Stimulated activated naive CD4-positive, alpha-beta T cell treated with Interleukin-2 at 50 U/mL for 16 hours (primary cell): ENCODE measurements at places on chromosomes 16 and 17.
A peak's percentile ranks its signal among the peaks of the same experiment; 100 is the strongest.

- DNase-seq, result no peak
These were observed 13.4 kb downstream of the MYO1D start for GRCh38 chr17:32863559-32863958.

- DNase-seq, result no peak
These were observed 13.6 kb downstream of the HEATR6 start for GRCh38 chr17:60065136-60065535.

DNA sequence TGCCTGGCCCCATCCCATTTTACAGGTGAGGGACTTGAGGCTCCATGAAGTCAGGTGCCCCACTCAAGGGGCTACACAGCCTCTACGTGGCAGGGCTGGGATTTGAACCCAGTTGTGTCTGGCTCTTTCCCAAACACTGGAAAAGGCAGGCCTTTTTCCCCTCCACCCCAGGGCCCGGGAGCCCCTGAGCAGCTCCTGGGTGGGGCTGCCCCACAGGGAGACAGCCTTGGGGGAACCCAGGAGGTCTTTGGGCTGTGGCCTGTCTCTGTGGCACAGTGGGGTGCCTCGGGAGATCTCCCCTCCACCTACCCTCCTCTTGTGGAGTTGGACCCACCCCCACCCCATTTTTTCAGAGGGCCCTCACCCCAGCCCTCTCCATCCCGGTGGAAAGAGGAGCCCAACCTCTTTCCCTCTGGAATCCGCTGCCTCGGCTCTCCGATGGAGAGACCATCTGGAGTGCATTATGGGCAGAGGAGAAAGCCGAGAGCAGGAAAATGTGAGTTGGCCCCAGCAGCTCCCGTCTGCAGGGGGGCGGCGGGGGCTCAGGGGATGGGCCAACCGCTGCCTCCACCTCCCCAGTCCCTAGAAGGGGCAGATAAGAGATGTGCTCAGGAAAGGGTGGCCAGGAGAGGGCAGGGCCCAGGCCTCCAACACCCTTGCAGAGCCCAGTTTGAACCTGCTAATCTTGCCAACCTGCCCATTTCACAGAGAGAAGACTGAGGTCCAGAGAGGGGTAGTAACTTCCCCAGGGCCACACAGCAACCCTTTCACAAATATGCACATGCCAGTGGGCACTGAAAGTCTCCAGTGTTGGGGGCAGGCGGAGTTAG lies 15.4 kb upstream of the TMEM92 start:
- DNase-seq, result no peak

GRCh38 chr17:46944931-46945330 lies 22.0 kb downstream of the GOSR2 start:
- DNase-seq, result no peak

- DNase-seq, result no peak
These were observed 693.3 kb downstream of the CDH11 start for GRCh38 chr16:64428463-64429113.

DNA sequence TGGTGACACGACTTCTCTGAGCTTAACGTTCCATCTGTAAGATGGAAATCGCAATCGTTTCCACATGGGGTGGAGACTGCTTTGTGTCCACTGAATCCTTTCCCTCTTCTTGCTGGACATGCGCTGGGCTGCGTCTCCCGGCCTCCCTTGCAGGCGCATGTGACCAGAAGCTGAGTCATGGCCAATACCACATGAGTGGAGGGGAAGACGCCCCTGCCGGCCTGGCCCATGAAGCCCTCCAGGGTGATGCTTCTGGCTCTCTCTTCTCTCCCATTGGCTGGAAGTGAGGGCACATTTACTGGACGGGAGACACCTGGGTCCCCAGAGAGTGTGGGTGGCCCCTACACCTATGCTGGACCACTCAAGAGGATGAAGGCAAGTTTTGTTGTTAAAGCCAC lies 71.1 kb downstream of the DYNLRB2 start:
- DNase-seq, result no peak

- no peak for DNase-seq
These were observed 7.2 kb downstream of the LPO start for GRCh38 chr17:58245428-58246103.

DNA sequence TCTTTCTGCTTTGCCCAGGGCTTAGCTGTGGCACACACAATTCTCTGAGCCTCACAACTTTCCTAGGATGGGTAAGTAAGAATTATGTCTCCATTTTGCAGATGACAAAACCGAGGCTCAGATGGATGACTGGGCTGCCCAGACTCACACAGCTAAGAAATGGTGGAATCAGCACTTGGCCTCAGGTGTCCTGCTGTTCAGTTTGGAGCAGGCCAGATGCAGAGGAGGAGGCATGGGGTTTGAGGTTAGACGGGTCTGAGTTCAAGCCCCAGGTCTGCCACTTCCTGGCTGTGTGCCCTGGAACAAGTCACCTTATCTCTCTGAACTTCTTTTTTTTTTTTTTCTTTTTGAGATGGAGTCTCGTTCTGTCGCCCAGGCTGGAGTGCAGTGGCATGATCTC lies 1.7 kb upstream of the MEOX1 start:
- DNase-seq, result no peak

GRCh38 chr17:43319293-43320124 lies 79.3 kb upstream of the ARL4D start:
- no peak for DNase-seq

GRCh38 chr16:15055141-15056053 lies 477 bp downstream of the NTAN1 start:
- DNase-seq, result peak; percentile 78

- no peak for DNase-seq
These were observed 5.5 kb downstream of the KNOP1 start for GRCh38 chr16:19712418-19713058.

- DNase-seq, result no peak
These were observed 48.3 kb downstream of the ZFHX3 start for GRCh38 chr16:72999541-73000019.

DNA sequence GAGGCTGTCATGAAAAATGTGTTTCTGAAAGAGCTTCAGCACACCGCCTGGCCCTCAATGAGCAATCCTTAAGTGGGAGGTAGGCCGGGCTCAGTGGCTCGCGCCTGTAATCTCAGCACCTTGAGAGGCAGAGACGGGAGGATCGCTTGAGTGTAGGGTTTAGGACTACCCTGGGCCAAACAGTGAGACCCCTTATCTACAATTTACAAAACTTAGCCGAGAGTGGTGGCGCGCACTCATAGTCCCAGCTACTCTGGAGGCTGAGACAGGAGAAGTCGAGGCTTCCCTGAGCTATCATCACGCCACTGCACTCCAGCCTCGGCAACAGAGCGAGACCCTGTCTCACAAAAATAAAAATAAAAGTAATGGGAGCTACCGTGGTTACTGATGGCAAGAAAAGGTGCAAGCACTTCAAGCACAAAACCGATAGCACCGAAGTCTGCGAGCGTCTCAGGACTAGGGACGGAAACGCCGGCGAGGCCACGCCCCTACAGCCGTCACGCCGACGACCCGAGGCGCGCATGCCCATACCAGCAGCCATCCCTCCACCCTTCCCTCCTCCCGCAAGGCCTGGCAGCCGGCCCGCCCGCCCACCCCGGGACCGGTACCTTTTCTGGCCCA lies 607 bp downstream of the THUMPD1 start:
- DNase-seq, result peak; percentile 89

- DNase-seq, result no peak
These were observed 67.7 kb downstream of the MPRIP start for GRCh38 chr17:17109907-17110306.

GRCh38 chr16:8776129-8776584 lies 21.3 kb downstream of the TMEM186 start:
- no peak for DNase-seq

DNA sequence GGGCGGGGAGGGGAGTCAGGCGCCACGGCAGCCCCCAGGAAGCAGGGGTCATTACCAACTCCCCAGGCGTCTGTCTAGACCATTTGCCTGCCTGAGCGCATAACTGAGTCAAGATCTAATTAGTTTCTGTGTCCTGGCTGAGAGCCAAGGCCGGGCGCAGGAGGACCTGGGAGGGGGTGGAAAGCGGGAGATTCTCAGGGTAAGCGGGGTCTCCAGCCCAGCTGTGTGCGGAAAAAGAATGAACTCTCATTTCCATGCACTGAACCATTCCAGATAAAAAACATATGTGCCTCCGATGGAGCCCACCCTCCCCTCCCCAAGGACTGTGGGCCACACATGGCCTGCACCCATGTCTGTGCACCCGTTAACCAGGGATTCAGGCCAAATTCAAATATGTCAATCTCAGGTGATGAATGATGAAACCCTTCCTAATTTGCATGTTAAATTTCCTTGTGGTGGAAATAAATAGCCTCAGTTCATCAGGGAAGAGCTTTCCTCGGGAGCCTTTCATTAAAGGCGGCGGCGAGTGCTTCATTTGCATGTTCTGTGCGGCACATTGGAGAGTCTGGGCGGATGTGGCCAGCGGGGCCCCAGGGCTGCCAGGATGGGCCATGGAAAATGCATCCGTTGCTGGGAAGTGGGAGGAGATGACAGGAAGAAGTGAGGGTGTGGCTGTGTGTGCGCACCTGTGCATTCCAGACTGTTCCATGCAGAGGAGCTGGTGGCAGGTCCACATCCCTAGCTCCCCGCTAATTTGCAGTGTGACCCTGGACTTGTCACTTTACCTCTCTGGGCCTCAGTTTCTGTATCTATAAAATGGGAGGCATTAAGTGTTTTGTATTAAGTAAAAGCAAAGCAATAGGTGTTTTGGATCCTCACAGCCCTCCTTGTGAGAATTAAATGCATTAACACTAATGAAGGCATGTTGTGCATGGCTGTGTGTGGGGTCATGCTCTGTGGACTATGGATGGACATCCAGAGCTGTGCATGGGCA lies 151.1 kb downstream of the SDK2 start:
- DNase-seq, result no peak

- no peak for DNase-seq
These were observed 190.0 kb downstream of the RAB11FIP4 start for GRCh38 chr17:31581491-31581890.
